ENCODE measurements at places on chromosomes 11 and 22. TPM values are rescaled to one million over a fixed set of nuclear protein-coding genes. Genes with fewer than 3 reads are reported as not detected.

Gene SIK2
- 10.0 TPM for total RNA-seq

Gene NEAT1
- total RNA-seq: 5.8 TPM

Gene INPP5J
- total RNA-seq: 0.52 TPM

Gene C11orf97
- not detected for total RNA-seq

Gene SCUBE2
- 0.26 TPM for total RNA-seq

Gene PTPRCAP
- 1.9 TPM for total RNA-seq

Gene CABP7
- total RNA-seq: not detected

Gene SPDYC
- not detected for total RNA-seq

Gene TEX12
- total RNA-seq: not detected

Gene CRYBA4
- not detected for total RNA-seq

Gene PKP3
- 5.2 TPM for total RNA-seq

Gene XKR3
- not detected for total RNA-seq

Gene PHOX2A
- total RNA-seq: not detected

Gene KCNJ5
- total RNA-seq: not detected

Gene VPS51
- 557 TPM for total RNA-seq

Gene DENND5A
- total RNA-seq: 70.5 TPM

Gene KCNJ11
- total RNA-seq: not detected

Gene ART1
- total RNA-seq: not detected

Gene NCAM1
- total RNA-seq: 11.4 TPM

Gene RAB36
- total RNA-seq: 5.9 TPM

Gene TSPO
- 235 TPM for total RNA-seq

Gene TEX54
- total RNA-seq: not detected

Gene C22orf15
- 0.52 TPM for total RNA-seq

Gene ESAM
- 5.6 TPM for total RNA-seq

Gene SCUBE1
- total RNA-seq: 2.4 TPM

Gene USH1C
- not detected for total RNA-seq

Gene PIWIL4
- 0.26 TPM for total RNA-seq

Gene GUCD1
- 97.6 TPM for total RNA-seq

Gene MMP13
- 0.13 TPM for total RNA-seq

Gene TMEM191C
- total RNA-seq: 0.13 TPM

Gene THRSP
- total RNA-seq: not detected

Gene MS4A6A
- total RNA-seq: not detected

Gene OR52I1
- not detected for total RNA-seq

Gene SNX15
- total RNA-seq: 13.4 TPM

Gene VPS11
- total RNA-seq: 20.4 TPM

Gene ANKK1
- total RNA-seq: not detected

Gene MMP27
- not detected for total RNA-seq

Gene SOX6
- total RNA-seq: 5.4 TPM

Gene BCO2
- 10.5 TPM for total RNA-seq

Gene FADS2
- 143 TPM for total RNA-seq

Gene TIRAP
- 5.0 TPM for total RNA-seq

Gene TNNT3
- 12.1 TPM for total RNA-seq

Gene OR4D5
- total RNA-seq: not detected

Gene MUC5AC
- total RNA-seq: not detected
